Coronary artery (tissue), 2 donors: ENCODE measurements at places on chromosomes 5 and 9.
A peak's percentile ranks its signal among the peaks of the same experiment; 100 is the strongest.

- no peak for DNase-seq
Observed at GRCh38 chr5:158054223-158055110, 195.5 kb upstream of the CLINT1 start.

DNA sequence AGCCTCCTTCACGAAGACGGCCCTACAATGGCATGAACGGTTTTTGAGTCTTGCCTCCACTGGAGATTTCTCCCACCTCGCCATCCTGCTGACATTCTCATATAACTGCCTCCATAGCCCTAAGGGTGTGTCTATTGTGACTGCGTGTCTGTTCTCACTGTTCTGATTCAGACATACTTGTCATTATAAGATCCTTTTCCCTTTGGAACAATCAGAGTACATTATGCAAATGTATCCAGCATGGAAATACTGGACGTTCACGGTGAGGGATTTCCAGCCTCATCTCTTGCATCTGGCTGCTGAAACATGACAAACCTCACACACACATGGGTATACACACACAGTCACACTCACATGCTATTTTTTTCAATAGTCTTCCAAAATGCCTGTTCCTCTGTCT lies 402.1 kb downstream of the DIRAS2 start:
- DNase-seq: no peak

DNA sequence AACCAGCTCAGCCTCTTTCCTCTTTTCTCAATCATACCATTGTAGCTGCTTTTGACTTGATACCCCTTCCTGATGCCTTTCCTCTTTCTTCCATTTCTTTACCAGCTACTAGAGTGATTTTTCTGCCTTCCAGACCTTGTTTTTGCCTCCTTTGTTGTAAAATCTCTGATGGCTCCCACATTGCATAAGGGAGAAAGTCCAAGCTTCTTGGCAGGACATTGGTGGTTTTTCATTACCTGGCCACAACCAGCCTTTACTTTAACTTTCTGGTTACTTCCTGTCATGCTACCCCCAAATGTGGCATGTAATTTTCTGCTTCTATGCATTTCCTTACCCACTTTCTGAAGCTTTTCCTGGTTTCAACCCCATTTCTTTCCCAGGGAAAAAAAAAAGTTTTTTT lies 452.5 kb downstream of the TMEM38B start:
- DNase-seq: no peak

DNA sequence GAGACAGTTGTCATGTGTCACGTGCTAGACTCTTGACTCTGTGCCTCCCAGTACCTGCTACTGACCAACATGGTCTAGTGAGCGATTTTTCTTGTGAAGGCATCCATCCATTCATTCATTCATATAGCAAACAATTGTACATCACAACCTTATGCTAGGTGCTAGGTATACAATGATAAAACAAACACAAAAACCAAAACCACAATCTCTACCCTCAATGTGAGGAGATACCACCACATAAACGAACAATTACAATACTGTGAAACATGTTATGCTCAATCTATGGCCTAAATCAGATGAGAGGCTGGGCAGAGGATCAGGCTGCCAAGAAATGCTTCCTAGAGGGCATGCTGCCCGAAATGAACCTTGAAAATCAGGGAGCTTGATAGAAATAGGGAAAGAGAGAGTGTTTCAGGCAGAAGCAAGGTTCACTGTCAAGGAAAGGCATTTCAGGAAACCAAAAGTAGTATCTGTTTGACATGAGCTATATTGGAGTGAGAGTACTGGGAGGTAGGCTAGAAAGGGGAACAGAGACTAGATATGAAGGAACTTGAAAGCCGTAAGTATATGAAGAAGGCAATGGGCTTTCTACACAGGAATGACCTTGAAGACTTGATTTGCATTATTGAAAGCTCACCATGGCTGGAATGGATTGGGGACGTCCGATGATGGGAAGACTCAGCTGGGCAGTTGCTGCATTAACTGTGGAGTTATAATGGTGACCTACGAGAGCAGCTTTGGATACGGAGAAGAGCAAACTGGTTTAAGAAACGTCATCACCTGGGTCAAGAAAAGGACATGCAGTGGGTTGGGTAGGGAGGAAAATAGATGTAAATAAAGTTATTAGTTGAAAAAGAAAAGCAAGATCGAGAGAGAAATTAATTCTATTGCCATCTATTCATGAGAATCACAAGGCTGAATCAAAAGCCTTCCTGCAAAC lies 90.1 kb downstream of the THBS4 start:
- no peak for DNase-seq

- no peak for DNase-seq
Observed at GRCh38 chr5:59874675-59875074, 18.9 kb downstream of the PDE4D start.

- no peak for DNase-seq
Observed at GRCh38 chr9:117555964-117556629, 141.2 kb upstream of the ASTN2 start.

DNA sequence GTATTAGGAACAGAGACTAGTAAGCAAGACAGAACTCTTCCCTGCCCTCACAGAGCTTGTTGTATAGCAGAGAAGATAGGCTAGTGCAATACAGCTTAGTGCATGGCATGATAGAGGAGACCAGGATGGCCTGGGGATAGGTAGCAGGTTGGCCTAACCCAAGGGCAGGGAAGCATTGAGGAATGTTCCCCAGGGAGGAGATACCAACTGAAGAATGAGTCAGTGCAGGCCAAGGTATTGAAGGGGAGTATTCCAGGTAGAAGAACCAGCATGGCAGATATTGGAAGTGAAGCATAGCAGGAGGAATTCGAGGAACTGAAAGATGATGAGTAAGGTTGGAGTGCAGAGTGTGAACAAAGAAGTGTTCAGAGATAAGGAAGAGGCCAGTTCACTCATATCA lies 138.6 kb upstream of the DHFR start:
- DNase-seq: no peak

DNA sequence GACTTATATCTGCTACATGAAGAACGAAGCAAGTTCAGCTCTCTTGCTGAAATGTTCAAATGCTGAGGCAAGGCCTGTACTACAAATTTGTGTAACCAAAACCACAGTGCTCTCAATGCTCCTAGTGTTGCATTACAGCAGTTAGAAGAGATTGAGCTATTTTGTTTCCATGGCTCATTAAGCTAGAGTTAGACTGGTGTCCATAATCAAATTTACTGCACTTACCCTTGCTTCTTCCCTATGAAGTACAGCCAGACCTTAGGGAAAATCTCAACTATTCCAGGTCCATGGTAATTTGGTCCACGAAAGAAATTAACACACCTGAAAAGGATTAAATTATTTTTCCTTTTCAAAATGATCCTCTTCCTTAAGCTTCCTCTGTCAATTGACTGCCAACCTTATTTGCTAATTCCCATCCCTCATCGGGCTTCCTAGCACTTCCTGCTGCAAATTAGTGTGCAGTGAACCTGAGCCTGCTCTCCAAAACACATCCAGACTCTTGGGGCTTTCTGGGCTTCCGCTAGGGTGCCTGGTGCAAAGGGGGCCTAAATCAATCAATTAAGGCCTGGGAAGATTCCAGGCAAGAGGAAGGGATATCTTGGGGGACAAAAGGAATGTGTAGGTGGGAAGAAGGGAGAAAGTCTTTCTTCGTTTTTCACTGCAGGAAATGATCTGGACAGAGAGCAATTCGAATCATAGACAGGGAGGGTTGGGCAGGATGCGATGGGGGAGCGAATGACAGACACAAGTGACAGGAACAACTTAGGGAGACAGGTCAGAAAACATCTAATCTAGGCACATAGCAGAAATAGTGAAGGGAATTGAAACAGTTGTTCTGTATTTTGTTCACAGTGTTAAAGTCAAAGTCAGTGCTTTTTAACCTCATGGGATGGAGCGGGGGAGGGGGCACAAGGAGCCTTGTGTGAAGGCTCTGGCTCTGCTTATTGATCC lies 542.4 kb downstream of the RAB3C start:
- DNase-seq: no peak

GRCh38 chr9:13863112-13863511 lies 450.8 kb downstream of the NFIB start:
- DNase-seq: peak; percentile 76

GRCh38 chr5:102818345-102818744 lies 63.2 kb downstream of the PAM start:
- DNase-seq: no peak

GRCh38 chr9:129567842-129568559 lies 52.9 kb downstream of the C9orf50 start:
- peak; percentile 76 for DNase-seq

DNA sequence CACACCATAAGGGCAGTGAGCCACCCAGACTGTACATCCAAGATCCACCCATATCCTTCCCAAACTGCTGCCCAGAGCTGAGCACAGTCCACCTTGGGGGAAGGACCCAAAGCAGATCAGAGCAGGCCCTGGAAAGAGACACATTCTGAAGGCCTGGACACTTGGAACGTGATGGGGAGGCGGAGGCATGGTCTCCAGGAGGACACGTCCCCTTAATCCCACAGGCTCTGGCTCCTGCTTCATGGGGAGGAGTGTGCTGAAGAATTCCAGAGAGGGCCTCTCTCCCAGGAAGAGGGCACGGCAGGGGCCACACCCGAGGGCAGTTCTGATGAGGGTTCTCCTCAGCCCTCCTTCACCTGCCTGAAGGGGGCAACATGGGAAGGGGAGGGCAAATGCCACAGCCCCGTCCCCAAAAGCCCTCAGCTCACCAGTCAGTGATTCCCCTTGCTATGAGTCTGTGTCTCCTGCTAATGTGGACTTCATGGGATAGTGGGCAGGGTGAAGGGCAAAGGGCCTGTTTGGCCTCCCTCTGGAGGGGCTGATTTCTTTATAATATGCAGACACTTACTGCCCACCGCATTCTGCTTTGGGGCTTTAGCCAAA lies 276.8 kb downstream of the ENC1 start:
- no peak for DNase-seq

- DNase-seq: no peak
Observed at GRCh38 chr5:78404682-78405293, 44.4 kb downstream of the SCAMP1 start.

DNA sequence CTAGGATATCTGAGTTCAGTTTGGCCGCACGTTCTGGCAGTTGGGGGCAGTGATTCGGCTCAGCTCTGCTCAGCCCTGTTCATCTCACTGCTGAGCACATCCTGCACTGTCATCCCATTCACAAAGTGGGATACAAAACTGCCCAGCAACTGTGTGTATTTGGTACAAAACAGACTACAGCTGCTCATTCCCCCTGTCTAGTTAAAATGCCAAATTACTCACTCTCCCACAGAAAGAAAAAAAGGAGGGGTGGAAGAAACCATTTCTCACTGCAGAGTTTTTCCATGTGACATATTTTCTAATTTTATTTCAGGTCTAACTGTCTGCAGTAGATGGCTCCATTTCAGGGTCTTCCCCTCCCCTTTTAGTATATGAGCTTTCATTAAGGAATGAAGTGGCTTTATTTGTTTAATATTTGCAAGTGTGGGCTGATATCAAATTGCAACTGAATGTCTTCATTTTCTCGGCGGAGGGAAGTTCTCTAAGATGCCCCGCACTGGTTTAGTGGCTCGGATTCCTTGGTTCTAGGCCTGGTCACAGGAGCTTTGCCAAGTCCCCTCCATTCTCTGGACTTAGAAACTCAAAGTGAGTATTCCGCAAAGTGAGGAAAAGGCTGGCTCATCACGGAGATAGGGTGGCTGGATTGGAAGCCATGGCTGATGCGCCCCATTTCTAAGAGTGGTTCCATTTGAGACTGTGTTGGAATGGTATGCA lies 14.7 kb downstream of the COL15A1 start:
- DNase-seq: peak; percentile 80

DNA sequence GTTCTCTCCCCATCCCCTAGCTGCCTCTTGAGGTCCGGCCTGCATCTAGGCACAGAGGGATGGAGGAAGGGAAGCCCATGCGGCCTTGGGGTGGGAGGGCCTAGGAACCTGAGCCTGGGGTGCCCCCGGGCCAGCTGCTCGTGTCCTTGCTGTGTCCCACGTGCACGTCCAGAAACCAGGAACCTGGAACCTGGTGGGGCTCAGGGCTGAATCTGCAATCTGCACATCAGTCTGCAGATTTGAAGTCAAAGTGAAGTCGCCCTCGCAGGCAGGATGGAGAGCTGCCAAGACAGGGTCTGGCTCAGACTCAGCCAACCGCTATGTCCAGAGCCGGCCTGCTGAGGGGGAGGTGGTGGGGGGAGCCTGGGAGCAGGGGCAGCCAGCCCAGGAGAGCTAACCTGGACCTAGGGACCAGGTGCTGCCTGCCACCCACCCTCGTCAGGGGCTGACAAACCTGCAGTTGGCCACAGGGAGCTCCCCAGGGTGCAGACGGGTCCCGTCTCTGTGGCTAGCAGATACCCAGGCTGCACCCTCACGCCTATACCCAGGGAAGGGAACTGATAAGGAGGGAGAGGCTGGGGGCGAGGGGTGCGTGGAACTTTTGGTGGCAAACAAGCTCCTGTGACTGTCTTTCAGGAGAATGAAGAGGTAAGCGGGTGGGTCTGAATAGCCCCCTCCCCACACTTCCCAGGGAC lies 103.5 kb upstream of the SIMC1 start:
- DNase-seq: peak; percentile 47

DNA sequence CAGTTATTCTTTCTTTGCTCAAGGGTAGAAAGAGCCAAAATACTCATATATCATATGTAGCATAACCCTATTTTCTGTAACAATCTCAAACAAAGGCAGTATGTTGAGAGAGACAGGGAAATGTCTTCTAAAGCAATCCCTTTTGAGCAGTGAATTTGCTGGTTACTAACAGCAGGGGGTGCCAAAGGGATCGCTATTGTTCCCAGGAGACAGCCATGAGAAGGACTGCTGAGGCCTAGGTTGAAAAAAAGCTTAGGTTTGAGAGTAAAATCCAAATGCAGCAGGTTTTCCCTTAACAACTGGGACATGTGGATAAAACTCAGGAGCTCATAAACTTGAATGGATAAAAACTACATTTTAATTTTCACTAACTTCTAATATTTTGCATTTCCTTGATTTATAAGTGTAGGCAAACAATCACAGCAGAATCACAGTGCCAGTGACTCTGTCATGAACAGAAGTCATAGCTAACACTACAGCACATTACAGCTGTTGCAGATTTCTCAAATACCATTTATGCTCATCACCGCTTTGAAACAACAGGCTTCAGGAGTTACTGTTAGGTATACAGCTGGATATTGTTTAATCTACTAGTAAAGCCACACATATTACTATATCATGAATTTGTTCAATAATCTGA lies 148.4 kb downstream of the MAPKAP1 start:
- DNase-seq: no peak

GRCh38 chr9:93493949-93494348 lies 40.6 kb upstream of the FAM120AOS start:
- DNase-seq: no peak

DNA sequence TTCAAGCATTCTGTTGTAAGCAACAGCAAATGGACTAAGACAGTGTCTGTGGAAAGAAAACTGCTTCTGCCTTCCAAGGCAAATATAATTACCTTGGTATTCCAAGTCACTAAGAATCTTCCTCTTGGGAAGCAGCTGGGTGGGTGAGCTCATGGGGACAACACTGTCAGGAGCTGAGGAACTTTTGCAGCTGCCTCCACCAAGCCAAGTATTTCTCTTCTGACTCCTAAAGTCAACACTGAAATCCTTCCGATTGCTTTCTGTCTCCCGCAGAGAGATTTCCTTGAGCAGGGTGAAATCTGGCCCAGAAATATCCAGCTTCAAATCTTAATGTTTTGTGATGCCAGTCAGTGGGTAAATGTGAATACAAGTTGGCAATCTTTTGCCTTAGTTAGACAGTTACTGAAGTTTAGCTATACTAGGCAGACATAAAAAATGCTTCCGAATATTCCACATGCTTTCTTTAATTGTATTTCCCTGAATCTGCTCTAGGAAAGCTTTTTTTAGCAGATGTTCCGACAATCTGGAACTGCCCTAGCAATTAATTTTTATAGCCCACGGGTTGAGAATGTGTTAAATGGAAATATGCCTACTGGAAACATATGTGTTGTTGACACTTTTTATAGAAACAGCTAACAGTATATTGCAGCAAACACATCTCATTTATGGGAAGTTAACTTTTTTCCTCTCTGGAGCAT lies 369.9 kb upstream of the DAB2 start:
- no peak for DNase-seq
